ENCODE measurements at places on chromosomes 12 and 14.
A peak's percentile ranks its signal among the peaks of the same experiment; 100 is the strongest.

DNA sequence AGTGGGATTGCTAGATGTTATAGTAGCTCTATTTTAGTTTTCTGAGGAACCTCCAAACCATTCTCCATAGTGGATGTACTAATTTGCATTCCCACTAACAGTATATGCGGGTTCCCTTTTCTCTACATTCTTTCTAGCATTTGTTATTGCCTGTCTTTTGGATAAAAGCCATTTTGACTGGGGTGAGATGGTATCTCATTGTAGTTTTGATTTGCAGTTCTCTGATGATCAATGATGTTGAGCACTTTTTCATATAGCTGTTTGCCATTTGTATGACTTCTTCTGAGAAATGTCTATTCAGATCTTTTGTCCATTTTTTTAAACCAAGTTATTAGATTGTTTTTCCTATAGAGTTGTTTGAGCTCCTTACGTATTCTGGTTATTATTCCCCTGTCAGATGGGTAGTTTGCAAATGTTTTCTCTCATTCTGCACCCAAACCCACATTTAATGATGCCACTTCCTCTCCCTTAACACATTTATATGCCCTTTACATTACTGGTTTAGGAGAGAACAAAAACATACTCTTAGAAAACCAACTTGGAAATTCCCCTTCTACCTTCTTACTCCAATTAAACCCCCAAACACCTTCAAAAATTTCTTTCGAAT is 48.2 kb downstream of the NELL2 start:
- no peak for DNase-seq

DNA sequence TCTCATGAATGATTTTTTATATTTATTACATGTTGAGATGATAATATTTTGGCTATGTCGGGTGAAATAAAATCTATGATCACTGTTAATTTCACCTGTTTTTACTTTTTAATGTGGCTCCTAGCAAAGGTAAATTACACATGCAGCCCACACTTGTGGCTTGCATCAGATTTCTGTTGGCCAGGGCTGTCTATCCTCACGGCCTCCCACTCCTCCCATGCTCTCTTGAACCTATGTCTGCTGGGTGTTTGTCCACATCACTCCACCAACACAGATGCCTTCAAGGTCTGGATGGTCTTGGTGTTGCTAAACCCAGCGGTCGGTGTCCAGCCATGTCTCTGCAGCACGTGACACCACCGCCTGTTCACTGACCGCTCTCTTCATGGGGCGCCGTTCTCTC is 339.4 kb upstream of the FKBP4 start:
- DNase-seq: no peak

- no peak for DNase-seq
Observed at GRCh38 chr12:75137896-75138295, 71.7 kb downstream of the KCNC2 start.

GRCh38 chr14:74596741-74597450 is 15.1 kb downstream of the LTBP2 start:
- DNase-seq: no peak

DNA sequence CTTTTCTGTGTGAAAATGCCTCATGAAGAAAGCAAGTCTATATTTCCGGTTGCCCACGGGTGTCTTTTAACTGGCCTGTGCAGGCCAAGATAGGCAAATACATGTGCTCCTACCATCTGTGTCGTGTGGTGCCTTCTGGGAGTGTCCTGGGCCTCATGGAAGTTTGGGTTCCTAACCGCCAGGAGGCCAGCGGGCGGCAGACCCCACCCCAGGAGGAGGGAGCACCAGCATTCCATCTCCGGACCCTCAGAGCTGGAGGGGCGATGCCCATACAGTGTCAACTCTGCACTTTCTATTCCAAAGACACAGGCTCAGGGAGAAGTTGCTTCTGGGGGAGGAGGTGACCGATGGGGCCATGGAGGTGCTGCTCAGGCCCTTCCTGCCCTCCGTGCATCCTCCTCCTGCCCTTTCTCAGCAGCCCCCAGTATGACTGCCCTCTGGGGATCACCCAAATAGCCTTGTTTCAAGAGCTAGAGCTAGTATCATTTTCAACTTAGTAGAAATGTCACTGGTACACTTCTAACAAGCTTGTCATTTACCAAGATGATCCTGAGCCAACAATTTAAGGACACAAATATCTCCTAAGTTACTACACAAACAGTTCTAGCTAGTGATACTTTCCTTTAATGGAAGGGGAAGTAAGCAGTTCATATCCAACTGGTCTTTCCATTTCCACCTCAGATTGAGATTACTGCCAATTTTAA is 17.8 kb downstream of the CCDC92 start:
- no peak for DNase-seq

DNA sequence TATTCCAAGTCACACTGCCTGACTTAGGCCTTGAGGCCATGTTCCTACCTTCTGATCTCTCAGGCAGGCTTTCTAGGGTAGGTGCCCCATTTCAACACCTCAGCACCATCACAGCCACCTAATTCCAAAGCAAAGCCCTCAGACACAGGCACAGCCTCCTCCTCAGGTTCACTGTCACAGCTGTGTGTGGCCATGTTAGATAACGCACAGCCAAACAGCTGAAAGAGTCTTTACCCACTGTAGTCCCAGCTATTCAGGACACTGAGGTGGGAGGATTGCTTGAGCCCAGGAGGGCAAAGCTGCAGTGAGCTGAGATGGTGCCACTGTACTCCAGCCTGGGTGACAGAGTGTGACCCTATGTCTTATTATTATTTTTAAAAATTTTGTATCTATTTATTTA is 7.3 kb upstream of the TMEM229B start:
- no peak for DNase-seq

- no peak for DNase-seq
Observed at GRCh38 chr12:2284321-2284813, 231.6 kb downstream of the CACNA1C start.

- DNase-seq: no peak
Observed at GRCh38 chr12:25699454-25699853, 146.4 kb upstream of the LMNTD1 start.

DNA sequence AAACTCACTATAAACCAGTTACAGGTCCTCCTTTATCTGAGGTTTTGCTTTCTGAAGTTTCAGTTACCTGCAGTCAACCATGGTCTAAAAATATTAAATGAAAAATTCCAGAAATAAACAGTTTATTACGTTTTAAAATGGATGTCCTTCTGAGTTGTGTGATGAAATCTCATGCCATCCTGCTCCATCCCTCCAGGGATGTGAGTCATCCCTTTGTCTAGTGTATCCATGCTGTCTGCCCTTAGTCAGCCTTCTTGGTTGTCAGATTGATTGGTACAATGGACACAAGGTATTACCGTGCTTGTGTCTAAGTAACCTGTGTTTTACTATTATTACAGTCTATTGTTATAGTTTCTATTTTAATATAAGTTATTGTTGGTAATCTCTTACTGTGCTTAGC is 328.3 kb downstream of the APAF1 start:
- DNase-seq: no peak

DNA sequence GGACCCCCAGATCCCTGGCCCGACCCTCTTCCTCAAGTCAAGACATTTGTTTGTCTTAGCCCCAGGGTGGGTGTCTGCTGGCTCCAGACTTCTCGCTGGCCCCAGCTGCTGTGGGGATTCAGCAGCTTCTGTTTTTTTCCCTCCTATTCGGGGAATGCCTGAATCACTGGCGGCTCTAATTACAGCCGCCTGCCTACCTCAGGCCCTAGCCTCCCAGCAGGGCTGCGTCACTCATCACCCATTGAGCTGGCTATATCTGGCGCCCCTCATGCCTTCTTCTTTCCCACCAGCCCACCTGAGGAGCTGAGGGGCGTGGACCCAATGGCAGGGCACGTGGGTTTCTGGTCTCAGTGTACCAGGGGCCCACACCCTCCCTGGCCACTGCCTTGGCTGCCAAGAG is 10.1 kb downstream of the KRT80 start:
- peak; percentile 35 for DNase-seq

- DNase-seq: no peak
Observed at GRCh38 chr14:68670359-68670715, 122.5 kb downstream of the ZFP36L1 start.

GRCh38 chr12:44046732-44047417 is 211.0 kb downstream of the TMEM117 start:
- DNase-seq: no peak

- no peak for DNase-seq
Observed at GRCh38 chr14:101395779-101396178, 165.5 kb upstream of the DIO3 start.

- DNase-seq: no peak
Observed at GRCh38 chr12:91098941-91099340, 12.4 kb downstream of the LUM start.

DNA sequence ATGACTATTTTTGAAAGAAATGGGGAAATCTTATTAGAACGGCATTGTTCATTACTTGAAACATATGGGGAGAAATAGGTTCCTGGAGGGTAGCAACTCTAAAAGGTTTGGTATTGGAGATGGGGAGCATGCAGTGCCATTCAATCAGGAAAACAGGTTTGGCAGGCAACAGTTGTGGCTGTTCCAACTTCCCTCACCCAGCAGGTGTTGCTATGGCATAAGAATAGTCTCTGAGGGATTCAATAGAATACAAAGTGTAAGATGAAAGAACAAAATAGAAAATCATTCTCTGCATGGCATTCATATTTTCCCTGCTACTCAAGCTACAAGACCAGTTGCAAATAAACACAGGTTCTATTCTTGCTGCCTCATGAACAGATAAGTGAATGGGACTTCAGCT is 393.3 kb upstream of the RPL10L start:
- no peak for DNase-seq

DNA sequence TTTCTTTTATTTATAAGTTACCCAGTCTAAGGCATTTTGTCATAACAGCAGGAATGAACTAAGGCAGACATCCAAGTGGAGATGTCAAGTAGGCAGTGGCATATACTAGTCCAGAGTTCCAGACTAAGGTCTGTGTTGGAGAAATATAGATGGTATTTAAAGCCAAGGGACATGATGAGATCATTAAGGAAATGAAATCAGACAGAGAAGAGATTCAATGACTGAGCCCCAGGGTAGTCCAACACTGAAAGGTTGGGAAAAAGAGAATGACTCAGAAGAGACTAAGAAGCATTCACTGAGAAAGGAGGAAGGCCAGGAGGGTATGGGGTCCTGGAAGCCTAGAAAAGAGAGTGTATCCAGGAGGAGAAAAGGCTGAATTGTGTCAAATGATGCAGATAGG is 442.2 kb upstream of the CCDC196 start:
- DNase-seq: no peak

DNA sequence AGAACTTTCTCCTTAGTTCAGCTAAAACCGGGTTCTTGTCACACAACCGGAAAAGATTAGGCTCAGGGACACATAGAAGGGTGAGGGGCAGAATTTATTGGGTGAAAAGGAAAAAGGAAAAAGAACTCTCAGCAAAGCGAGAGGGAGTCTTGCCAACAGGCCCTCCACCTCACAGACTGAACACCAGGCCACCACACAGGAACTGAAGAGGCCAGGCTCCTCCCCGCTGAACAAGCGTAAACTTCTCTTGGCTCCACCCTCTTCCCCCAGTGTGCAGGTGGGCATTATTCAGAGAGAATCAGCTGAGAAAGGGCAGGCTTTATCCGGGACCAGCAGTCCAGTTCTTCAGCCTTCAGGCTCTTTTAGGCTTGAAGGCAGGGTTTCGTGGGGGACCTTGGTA is 125.6 kb upstream of the FGD4 start:
- no peak for DNase-seq

DNA sequence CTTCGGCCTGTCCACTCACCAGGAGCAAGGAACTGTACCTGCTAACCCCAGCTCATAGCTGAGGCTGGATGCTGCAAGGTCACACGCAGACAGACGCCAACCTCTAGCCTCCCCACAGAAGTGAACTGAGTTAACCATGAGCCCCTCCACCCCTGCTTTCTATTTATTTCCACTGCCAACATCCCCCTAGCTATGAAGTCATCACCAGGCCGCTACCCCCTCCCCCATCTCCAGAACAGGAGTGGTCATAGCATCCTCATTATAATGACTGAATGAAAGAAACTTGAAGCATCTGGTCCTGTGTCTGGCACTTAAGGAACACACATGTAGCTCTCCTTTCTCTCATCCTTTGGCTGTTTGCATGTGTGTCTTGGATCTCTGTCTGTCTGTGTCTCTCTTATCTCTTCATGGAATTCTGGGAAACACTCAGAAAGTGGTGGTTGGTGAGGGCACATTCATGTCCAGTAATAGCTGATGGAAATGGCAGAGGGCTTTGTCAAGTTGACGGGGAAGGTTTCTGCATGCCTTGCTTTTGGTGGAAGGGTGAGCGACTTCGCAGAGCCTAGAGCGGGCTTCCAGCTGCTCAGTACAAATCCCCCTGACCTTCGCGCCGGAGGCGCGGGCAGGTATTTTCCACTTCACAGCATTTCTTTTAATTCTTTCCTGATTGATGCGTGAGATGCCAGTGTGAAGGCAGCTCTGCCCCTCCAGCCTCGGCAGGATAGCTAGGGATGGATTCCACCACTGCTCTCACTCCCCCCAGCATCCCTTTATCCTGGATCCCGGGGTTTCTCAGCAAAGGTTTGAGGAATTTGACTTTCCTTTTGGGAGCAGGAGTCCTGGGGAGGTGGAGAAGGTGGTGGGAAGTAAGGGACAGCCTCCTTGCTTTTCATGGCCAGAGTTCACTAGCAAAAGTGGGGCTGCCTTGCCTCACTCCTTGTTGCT is 198.2 kb downstream of the CHST11 start:
- no peak for DNase-seq

- DNase-seq: no peak
Observed at GRCh38 chr14:94113073-94113472, 2.5 kb downstream of the IFI27 start.

DNA sequence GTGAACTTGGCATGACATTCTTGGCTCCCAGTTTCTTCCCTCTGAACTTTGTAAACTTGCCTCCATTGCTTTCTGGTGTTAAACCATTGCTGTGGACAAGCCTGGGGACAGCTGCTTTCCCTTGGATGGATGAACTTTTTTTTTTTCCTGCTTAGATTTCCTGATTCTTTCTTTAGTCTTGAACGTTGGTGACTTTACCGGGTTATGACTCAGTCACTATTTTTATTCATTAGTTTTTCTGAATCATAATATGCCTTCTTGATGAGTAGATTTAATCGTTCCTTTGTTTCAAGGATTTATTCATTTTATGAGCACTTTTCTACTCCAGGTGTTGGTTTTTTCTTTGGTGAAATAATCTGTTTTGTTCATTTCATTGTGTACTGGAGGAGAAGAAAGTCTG is 155.0 kb upstream of the RTL1 start:
- DNase-seq: no peak

DNA sequence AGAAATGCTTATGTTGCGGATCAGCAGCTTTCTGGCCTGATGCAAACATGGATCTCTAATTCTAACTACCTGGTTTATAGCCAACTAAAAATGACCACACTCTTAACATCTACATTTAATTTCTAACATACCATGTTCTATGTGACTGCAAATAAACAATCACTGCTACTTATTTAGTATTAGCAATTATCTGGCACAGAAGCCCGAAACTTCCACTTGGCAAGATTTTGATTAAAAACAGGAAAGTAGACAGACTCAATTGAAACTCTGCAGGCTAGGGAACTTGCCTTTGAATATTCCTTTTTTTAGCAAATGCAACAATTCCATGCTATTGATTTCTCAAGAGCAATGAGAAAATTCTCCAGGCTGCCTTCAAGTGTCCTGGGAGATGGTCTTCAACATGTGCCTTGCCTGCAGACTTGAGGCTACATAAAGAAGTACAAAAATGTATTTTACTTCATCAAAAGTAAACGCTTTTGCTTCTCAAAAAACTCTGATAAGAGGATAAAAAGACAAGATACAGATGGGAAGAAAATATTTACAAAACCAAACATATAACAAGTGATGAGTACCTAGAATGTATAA is 9.1 kb upstream of the TMCC3 start:
- DNase-seq: no peak

Measured in NCI-H187 (cell line).